ENCODE measurements at places on chromosomes 12 and 14.

GRCh38 chr14:50082784-50083466, 33.4 kb downstream of the VCPKMT start:
- DNase-seq = peak; percentile 84

DNA sequence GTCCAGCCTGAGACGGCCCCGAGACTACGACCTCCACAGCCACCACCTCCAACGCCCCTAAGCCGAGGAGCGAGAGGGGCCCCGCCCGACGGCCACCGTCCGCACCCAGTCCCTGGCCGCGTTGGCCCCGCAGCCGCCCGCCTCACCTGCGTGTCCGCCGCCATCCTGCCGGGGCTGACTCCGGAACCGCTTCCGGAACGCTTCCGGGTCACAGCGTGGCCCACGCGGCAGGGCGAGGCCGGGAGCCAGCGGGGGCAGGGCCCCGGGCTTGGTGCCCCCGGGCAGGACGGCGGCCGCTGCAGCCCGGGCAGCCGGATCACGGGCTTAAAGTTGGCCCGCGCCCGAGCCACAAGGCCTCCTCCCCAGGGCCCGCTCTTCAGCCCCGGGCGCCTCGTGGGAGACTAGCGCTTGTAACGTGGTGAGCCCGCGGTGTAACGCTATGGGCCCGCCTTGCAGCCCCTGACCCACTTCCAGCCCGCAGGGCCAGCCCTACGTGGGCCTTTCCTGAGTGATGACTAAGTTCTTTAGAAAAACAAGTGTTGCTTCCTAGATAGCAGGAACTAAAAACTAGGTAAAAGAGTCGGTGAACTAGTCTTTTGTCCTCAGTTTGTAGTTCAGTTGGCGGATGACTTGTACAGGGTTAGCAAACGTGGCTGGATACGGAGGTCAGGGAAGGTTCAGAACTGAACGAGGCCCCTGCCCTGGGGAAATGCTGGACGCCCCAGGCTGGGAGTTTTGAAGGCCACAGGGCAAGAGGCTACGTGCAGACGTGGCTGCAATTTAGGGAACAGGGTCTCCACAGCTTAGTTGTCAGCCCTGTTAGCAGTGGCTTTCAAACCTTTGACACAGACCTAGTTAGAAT, at the start of gene GCN1:
TSS of gene GCN1 (minus strand) at position 182 of the 862 bp plus-strand sequence. CDS start at position 164, 18 bp downstream.
- DNase-seq = peak; percentile 84

DNA sequence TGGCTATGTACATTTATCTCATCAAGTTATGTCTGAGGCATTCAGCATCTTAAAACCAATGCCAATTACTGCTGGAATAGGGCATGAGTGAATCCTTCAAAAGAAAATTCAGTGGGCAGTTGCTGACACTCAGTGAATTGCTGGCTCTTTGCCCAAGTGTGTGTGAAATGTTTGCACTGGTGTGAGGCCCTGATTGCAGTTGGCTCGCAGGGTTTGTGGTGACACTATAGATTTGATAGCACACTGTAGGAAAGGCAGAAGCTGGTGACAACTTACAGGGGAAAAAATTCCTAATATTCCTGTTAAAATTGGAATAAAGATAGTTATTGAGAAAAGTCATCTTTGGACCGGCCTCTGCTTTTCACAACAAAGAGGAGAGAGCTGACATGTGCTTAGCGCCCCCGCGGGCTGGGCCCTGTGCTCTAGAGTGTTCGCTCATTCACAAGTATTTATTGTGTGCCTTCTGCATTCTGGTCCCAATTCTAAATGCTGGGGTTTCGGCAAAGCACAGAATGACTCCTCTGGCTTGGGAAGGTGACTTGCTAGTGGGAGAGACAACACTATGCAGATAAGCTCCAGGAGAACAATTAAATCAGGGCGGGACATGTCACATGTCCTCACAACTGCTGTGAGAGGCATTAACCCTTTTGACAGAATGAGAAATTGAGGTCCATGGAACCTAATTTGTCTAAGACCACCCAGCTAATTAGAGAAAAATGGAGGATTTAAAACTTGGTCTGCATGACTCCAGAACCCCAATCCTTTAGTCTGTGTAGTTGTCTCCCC, 418.7 kb downstream of the NPAS3 start:
- DNase-seq = no peak

DNA sequence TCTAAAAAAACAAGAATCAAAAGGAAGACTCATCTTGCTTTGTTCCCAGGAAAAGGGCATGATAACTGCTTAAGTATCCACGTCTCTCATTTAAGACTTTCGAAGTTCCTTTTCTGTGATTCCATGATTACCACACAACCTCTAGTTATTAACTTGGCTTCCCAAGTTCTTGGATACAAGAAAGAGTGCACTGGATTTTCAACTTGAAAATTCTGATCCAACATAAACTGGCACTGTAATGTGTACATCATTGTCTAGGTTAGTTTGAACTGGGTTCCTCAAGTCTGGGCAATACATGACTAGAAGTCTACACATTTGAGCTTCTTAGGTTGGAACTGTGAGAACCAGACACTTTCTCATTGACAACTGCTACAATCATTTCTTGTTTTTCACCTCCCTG, 1.6 kb downstream of the KLHL28 start:
- no peak for DNase-seq

GRCh38 chr12:113918306-113918705, 47.8 kb downstream of the RBM19 start:
- DNase-seq = no peak

DNA sequence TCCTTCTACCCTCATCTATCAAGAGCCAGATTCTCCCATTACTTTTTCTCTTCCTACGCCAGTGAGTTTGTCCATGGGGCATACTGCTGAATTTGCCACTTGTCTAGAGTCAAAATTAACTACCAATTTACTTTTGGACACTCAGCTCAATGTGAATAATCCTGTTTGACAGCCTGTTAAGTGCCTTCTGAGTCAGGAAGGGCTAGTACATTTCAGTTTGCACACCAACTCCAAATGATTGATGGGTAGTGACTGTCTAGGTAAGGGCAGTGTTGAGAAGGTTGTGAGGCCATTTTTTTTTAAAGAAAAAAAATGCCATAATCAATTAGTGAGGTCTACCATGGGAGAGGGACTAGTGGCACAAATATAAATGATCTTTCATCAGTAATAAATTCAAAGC, 21.8 kb upstream of the TRIM9 start:
- no peak for DNase-seq

GRCh38 chr14:89481196-89481595, 64.2 kb upstream of the FOXN3 start:
- no peak for DNase-seq
